Spinal cord (tissue), 10 donors: ENCODE measurements at places on chromosomes 12 and 14. TPM values are rescaled to one million over a fixed set of nuclear protein-coding genes. Genes with fewer than 3 reads are reported as not detected.
A peak's percentile ranks its signal among the peaks of the same experiment; 100 is the strongest.

GRCh38 chr12:101891462-101891971 is 14.1 kb downstream of the DRAM1 start:
- no peak for DNase-seq

GRCh38 chr14:39433452-39433813 is 1.2 kb upstream of the FBXO33 start:
- DNase-seq, result no peak

DNA sequence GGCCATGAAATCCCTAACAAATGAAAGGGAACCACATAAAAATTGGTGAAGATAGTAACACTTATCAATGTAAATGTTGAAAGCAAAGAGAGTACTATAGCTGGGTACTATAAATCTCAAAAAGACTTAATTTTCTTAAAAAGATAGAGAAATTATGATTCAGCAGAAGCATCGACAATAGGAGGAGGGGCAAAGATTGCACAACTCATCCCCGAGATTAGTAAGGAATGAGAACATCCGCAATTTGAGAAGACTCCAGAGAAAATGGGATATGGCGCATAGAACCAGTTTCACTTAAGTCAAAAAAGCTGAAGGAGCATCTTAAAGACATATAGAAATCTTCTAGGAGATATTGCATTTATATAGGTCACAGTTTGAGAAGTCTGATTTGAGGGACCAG is 220.2 kb upstream of the SLC16A7 start:
- no peak for DNase-seq

- no peak for DNase-seq
Observed at GRCh38 chr14:75933712-75934296, 48.0 kb downstream of the TGFB3 start.

- DNase-seq, result no peak
Observed at GRCh38 chr12:55930771-55931316, at the start of gene DGKA. TSS of gene DGKA (plus strand) at chr12:55931162. CDS start at chr12:55936504, 5,342 bp downstream.

DNA sequence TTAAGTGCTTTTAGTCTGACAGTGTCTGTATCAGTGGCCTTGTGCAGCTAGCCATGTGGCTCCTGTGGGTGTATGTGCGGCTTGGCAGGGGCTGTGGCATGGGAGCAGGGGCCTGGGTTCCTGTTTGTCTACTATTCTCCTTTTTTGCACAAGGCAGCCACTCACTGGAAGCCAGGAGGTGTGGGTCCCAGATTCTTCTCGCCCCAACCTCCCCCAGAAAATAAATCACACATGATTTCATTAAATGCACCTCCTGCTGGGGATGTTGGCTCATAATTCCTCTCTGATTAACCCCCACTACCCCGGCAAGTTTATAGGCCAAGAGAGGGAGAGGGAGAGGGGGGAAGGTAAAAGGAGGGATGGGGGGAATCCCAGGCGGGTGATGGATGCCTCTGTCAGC is 17.6 kb downstream of the CALCOCO1 start:
- DNase-seq, result peak; percentile 89

GRCh38 chr14:102187044-102187443 is 47.3 kb downstream of the WDR20 start:
- DNase-seq, result no peak

DNA sequence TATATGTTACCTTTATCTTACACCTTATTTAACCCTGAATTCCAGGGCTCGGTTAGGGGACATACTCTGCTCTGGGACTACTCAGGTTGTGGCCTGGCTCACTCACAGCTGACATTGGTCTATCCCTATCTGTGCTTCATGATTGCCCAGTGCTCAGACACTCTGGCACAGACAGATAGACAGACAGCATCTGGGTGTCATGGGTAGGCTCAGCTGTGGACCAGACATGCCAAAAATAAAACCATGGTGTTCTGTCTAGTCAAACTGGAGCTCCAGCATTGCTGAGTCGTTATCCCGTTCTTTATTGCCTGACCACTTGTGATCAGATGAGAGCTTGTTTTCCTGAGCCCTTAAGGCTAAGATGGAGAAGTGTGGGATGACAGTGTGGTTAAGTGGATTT is 29.0 kb downstream of the FBXW8 start:
- no peak for DNase-seq

- no peak for DNase-seq
Observed at GRCh38 chr12:58575256-58575655, 345.0 kb downstream of the LRIG3 start.

ZNF140 gene
- total RNA-seq, result 50.0 TPM

CHGA gene
- total RNA-seq, result 25.3 TPM

IRAK3 gene
- total RNA-seq, result 5.3 TPM

PMCH gene
- 0.33 TPM for total RNA-seq
